ENCODE measurements at places on chromosomes 11 and 22.

DNA sequence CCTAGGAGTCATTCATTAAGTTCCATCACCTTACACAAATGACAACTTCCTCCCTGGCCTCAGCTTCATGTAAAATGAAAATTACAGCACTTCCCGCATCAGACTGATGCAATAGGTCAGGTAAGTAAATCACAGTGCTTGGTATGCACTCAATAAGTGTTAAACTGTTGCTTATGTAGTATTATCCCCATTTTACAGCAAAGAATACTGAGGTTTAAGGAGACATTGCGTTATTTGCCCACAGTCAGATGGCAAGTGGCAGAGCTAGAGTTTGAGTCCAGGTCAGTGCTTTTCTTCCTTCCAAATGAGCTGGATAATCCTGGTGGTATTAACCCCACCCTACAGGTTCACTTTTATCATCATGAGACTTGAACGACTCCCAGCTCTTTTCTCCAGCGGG, 29.7 kb downstream of the WT1 start:
- no peak for DNase-seq

- peak; percentile 26 for DNase-seq
Observed at GRCh38 chr22:29152954-29153719, 52.6 kb upstream of the EMID1 start.

DNA sequence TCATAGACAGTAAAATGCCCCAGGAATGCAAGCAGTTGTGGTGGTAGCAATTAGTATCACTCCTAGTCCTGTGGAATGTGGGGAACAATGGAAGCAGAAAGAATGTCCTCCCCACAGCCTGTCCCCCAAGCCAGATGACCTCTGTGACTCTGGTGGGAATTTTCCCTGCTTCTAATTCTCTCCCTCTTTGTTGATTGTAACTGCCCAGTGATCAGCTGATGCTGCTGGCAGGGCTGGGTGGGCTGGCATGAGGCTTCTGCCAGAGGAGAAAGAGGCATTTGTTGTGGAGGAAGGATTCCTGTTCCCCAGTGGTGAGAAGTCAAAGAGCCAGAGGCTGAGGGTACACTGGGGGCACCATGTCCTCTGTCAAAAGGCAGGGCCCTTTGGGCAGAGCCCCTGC, 116.7 kb upstream of the NCAM1 start:
- DNase-seq = no peak

- DNase-seq = no peak
Observed at GRCh38 chr11:99614352-99614751, 593.6 kb downstream of the CNTN5 start.

DNA sequence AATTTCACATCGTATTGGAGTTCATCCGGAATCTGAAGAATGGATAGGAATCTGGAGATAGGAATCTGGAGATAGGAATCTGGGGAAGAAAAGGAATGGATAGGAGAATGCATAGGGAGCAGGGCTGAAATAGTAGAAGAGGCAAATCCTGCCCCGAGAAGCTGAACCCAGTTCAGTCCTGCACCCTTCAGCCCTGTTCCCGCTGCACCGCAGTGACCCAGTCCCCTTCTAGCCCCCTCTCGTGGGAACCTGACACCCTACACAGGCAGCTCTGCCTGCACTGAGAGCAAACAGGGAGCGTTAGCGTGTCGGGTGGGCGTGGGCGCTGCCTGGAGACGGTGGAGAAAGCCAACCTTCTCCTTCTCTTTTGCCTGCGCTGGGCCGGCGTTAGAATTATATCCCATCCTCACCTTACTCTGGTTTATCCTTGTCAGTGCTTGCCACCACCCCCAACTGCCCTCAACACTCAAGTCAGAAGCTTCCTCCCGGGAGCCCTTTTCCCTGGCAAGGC, 1.0 kb upstream of the CCKBR start:
- DNase-seq = no peak

GRCh38 chr11:102794382-102794781, 3.6 kb downstream of the MMP1 start:
- DNase-seq = peak; percentile 42

GRCh38 chr11:44851496-44851895, 99.2 kb downstream of the TP53I11 start:
- DNase-seq = no peak

- no peak for DNase-seq
Observed at GRCh38 chr22:44396727-44397722, 84.3 kb upstream of the SHISAL1 start.

DNA sequence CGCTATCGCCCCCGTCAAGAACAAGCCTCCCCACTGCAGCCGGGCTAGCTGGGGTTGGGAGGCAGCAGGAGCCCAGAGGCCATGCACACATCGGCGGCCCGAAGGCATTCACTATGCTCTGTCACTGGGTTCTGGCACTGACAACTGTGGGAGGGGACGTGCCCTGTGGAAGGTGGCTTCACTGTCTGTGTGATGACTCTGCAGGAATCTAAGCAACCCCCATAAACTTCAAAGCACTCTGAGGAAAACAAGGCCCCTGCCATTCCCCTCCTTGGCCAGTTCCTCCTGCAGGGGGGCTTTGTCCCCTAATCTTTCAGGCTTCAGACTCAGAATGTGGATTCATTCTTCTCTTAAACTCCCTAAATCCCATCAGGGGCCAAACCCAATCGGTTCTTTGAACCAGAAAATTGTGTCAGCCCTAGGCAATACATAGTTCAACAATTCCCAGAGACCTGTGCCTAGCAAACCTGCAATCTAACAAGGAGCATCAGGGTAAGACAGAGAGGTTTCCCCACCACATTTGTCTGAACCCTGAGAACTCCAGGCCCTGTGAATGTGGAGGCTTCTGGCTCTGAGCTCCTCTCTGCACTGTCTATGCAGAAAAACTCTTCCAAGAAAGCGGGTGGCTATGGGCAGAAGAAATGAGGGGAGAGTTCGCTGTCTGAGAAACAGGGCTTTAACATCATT, 1477.2 kb downstream of the TBC1D22A start:
- no peak for DNase-seq

GRCh38 chr22:34308101-34308500, 387.8 kb upstream of the LARGE1 start:
- no peak for DNase-seq

DNA sequence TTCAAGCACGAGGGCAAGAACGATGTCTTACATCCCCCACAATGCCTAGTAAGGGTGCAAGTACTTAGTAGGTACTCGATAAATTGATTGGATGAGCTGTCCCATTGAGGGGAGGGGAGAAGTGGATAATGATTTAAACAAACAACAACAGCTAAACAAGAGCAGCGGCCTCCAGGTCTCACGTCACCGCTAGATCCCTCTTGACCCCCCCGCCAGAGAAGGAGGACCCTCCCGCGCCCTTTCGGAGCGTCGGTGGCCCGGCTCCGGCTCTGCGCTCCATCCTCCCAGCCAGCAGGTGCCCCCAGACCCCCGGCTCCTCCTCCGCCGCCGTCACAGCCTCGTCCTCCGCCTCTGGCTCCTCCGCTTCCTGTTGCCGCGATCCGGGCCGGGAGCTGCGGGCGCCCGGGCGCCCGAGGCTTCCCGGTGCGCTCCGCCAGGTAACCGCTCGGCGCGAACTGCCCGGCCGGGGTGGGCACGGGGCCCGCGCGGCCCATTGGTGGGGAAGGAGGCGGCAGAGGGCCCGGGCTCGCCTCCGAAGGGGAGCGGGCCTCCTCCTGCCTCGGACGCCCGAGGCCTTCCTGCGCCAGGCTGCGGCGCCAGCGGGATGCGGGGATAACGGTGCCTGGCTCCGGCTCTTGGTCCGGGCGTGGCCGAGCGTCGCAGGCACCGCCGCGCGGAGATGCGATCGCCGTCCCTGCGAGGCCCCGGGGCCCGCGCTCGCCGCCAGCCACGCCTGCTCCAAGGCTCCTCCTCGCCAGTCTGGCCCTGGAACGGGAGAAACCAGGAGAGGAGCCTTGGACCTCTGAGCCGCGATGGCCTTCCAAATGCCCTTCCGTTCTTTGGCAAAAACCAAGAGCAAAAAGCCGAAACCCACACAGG, at the start of gene TLCD5:
TLCD5 (plus strand) TSS at position 368 of the 879 bp plus-strand sequence. CDS start 2,143 bp downstream, outside the sequence.
- peak; percentile 67 for DNase-seq

- peak; percentile 33 for DNase-seq
Observed at GRCh38 chr11:60960405-60960804, 8.4 kb upstream of the SLC15A3 start.

DNA sequence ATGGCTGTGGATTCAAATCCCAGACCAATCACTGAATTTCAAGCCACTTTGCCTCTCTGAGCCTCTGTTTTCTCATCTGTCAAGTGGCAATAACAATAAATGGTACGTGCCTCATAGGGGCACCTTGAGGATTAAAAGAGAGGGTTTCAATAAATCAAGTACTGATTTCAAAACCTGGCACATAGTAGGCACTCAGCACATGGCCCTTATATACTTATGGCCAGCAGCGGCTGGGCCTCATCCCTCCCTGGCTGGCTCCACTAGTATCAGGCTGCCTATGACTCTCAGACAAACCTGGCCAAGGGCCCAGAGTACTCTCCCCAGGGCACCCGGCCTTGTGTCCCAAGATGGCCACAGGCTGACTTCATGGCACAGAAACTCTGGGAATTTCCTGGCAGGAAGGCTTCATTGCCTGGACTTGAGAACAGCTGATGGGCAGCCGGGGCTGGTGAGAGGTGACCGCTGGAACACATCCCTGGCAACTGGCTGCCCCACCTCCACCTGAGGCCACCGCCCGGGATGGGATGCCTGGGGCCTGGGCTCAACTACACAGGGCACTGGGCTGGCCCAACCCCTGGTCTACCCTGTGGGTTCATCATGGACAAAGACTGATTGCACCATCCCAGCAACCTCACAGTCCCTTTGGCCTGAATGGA, 3.4 kb downstream of the FADS3 start:
- DNase-seq = peak; percentile 96

GRCh38 chr22:17578136-17578754, 14.9 kb downstream of the SLC25A18 start:
- DNase-seq = peak; percentile 69

DNA sequence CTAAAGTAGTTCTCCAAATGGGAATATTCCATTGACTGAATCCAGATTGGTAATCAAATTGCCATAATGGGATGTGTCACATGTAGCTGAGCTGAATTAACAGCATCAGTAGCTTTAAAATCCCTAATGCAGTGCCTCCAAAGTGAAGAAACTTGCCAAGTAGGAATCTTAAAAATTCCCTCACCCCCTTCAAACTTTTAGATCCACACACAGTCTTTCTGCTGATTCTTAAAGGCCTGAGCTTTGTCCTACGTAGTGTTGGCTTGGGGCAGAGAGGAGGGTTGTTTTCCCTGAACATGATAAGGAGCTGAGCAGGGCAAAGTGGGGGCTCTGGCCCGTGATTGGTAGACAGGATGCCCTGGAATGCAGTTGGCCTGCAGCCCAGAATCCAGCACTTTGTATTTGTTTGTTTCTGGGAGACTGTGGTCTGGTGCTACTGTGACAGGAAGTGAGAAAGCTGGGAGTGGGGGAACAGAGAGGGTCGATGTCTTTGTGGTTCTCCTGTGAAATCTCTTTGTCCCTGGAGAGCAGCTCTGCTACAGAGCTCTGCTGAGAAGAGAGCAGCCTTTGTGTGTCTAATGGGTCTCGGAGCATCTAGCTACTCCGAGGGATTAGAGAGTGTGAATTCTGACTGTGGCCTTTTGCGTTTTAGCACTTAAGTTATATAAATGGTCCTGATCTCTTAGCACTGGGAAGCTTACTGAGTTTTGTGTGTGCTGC, 16.9 kb downstream of the CTNND1 start:
- peak; percentile 100 for DNase-seq

GRCh38 chr11:64611869-64612646, 21.0 kb downstream of the SLC22A12 start:
- no peak for DNase-seq

- DNase-seq = peak; percentile 89
Observed at GRCh38 chr11:74592441-74593362, at the start of gene POLD3. POLD3 (plus strand) TSS chr11:74592582; CDS start chr11:74592659, 77 bp downstream.

DNA sequence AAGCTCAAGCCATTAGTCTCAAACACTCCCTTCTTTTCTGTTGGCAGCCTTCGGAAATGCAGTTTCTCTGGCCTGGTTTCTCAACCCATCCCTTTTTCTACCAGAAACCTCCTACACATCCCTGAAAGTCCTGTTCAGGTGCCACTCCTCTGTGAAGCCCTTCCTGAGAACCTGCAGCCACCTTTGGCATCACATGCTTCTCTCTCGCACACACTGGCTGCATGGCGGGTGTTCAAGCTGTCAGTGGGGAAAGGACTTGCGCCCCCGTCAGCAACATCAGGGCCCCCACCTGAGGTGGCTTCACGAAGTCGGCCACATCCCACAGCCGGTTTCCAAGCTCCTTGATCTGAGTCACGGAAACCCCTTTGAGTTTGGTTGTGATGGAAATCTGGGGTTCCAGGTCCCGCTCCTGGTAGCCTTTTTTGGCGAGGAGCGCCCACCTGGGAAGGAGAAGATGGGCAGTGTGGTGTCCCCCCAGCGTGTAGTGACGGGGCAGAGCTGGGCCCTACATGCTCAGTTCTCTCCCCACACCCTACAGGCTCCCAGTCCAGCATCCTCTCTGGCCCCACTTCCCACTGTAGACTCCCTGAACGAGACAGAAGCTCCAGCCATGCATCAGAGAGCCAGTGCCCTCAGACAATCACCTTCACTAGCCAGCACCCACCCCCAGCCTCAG, 1.7 kb upstream of the LRRC74B start:
- no peak for DNase-seq

- no peak for DNase-seq
Observed at GRCh38 chr22:32882360-32882755, 80.9 kb downstream of the TIMP3 start.

GRCh38 chr11:7251836-7252682, at the start of gene SYT9:
SYT9 (plus strand) TSS chr11:7251904; CDS start chr11:7252187, 283 bp downstream.
- DNase-seq = peak; percentile 14

GRCh38 chr11:59923813-59924212, 14.4 kb upstream of the OOSP1 start:
- no peak for DNase-seq

DNA sequence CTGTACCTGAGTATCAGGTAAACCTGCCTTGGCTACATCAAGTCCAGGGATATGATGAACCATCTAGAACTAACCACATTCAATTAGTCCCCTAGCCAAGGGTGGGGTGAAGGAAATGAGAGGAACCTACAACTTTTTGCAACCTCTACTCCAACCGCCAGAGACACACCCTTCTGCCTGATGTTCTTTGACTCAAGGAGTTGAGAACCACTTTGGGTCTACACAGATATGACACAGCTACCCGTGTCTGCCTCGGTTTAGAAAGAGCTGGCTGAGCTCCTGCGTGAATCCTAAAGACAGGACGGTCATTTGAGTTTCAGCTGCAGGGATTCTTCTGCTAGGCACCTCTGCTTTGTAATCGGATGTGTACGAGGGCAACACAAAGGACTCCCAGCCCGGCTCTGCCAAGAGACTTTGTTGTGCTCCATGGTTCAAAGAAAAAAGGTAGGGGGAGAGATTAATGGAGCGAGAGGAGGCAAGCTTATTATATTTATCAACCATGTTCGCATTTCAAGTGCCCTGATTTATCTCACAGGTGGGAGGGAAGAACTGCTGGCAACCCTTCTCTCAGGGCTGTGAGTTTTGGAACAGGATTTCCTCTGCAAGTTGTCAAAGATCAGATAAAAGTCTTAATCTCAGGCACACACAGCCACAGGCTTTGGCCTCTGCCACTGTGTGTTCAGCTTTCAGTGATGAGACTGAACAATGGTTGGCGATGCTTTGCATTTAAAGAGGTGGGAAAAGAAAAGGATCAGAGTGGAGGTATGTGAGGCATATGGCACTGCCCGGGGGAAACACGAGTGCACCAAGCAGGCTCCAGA, 35.1 kb downstream of the FLI1 start:
- DNase-seq = no peak

GRCh38 chr22:37403267-37403960, 23.9 kb downstream of the ELFN2 start:
- DNase-seq = no peak

Measured in fibroblast of pulmonary artery (primary cell).